ENCODE measurements at places on chromosomes 3 and 15.

DNA sequence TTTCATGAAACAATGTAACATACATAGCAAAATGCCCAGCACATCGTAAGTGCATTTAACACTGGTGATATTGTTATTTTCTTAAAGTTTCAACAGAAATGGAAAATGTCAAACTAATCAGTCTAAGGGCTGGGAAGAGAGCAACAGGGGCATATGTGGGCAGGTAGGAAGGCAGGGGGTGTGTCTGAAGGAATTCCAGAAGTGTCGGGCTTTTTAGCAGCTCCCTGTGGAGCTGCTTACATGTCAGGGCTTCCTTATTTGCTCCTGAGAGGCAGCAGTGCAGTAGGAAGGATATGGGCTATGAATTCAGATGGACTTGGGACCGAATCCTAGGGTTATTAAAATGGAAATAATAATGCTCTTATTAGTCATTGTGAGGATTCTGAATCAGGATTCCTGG lies 311.6 kb downstream of the CLSTN2 start:
- no peak for DNase-seq

GRCh38 chr3:180036671-180037455 lies at the start of gene PEX5L:
PEX5L (minus strand) TSS chr3:180036937; CDS start chr3:180036599, 338 bp downstream.
- peak; percentile 20 for DNase-seq

GRCh38 chr15:40793216-40793989 lies 13.5 kb upstream of the ZFYVE19 start:
- DNase-seq = peak; percentile 12

- DNase-seq = no peak
These were observed 111.9 kb downstream of the SLC9A9 start for GRCh38 chr3:143736205-143736997.

DNA sequence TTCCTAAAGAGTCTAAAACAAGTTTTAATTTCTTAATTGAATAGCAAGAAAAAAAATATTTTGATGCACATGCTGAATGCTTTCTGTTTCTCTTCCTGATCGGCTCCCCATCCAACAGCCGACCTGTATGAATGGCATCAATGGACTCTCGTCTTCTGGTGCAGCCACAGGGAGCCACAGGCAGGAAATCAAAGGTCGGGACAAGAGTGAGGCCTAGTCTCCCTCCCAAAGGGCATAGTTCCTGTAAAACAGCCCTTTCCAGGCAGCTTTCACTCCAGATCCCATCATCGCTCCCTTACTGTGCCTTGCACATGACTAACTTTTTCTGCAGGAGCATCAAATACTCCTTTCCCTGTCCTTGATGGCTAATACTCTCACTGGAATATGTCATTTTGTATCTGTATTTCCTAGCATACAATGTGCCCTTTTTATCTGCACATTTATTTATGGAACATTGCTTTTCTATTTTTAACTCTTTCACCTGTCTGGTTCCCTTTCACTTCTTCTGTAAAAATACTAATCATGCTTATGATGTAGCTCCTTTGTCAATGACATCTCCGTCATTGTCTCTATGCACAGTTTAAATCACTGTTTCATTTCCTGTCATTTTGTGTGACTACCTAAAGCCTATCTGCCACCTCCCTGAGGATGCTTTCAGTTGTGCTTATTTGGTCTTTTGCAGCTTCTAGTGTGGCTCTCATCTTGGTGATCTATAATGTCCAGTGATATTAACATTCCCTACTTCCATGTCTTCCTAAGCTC lies 326.2 kb downstream of the CTNNB1 start:
- DNase-seq = no peak
